ENCODE measurements at places on chromosomes 1 and 21.

GRCh38 chr1:221477252-221477651, 264.6 kb downstream of the DUSP10 start:
- no peak for DNase-seq

DNA sequence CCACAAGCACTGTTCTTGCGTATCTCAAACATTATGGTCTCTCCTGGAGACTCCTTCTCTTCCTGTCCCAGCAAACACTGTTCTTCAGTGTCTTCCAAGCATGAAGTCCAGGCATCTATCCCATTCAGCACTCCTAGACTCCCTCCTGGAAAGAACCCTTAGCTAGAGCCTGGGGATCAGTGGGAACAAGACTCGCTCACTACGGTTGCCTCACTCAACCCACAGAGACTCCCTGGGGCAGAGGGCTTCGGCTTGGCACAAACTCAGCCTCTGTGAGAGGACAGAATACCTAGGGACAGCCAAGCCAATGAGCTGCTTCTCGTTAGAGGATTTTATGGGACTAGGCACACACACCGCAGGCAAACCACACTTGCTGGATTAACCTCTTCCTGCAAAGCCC, 86.5 kb upstream of the IPO9 start:
- no peak for DNase-seq

DNA sequence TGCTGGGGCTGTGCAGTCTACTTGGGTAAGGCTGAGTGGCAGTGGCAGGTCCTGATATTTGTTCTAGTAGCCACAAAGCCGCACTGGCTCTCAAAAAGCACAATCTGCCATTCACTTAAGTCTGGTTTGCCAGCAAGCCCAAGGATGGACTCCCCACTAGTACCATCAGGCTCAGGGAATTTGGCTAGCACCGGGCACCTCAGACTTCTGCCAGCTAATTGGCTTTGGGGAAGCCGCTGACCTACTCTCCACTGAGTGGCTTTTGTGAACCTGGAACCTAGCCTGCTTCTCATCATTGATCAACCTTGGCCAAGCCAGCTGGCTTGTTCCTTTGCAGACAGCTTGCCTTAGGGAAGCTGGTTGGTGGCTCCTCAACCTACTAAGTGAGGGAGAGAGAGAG, 83.1 kb downstream of the ESRRG start:
- no peak for DNase-seq

DNA sequence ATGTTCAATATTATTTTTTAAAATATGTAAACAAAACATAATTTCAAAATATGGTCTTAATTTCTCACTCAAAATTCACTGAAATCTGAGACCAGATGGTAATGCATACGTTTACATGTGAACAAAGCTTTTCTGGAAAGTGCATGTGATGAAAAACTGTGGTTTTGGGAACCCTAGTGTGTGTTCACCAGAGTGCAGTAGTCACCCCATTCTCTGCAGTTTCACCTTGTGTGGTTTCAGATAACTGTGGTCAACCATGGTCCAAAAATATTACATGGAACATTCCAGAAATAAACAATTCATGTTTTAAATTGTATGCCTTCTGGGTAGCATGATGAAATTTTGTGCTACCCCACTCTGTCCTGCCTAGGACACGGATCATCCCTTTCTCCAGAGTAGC, 2021.9 kb downstream of the MRPL39 start:
- no peak for DNase-seq

GRCh38 chr1:46477153-46477929, 12.3 kb upstream of the DMBX1 start:
- peak; percentile 90 for DNase-seq

DNA sequence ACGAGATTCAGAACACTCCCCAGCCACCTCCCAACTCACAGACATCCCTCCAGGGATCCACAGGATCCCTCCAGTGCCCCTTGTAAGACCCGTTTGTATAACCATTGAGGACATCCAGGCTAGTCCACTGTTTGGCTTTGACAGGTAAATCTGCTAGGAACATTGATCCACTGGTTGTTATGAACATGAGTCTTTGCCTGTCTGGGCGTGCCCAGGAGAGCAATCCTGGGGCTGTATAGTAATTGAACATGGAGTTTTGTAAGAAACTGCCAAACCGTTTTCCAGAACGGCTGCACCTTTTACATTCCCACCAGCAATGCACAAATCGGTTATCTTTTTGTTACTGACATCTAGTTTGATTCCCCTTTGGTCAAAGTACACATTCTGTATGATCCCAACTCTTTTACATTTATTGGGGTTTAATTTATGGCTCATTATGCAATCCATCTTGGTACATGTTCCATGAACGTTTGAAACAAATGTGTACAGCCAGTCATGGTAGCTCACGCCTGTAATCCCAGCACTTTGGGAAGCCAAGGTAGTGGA, 88.7 kb downstream of the WDR4 start:
- DNase-seq, result peak; percentile 3

- no peak for DNase-seq
Measured at GRCh38 chr1:179302070-179302469, 8.5 kb downstream of the SOAT1 start.

DNA sequence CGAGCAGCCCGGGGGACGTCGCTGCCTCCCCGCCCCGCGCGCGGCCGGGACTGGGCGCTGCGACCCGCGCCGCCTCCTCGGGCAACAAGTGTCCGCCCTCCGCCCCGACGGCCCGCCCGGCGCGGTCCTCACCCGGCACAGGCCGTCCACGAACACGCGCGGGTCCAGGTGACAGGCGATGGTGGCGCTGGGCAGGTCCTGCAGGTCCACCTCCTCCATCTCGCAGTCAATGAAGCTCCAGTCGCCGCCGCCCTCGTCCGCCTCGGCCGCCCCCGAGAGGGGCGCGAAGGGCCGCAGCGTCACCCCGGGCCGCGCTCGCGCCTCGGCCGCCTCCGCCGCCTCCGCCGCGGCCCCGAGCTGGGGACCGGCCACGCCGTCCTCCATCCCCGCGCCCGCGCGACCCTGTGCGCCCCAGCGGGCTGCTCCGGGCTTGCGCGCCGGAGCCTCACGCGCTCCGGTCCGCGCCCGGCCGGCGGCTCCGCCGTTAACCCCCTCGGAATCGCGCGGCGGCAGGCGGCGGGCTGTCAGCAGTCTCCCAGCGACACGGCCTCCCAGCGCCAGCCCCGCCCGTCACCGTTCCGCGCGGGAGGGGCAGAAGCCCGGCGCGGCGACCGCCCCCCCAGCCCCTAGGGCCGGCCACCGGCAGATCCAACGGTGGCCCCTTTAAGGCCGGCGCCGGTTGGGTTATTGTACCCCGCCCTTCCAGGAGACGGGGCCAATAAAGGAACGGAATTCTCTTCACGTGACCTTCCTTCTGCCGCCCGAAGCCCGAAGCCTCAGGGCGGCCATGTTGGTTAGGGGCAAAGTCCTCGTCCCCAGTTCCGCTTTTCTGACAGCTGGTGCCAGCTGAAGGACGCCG, at the start of gene RCAN1:
Gene RCAN1 (minus strand): TSS at position 486 of the 859 bp plus-strand sequence. CDS start 102 bp downstream, at position 384.
- peak; percentile 93 for DNase-seq

DNA sequence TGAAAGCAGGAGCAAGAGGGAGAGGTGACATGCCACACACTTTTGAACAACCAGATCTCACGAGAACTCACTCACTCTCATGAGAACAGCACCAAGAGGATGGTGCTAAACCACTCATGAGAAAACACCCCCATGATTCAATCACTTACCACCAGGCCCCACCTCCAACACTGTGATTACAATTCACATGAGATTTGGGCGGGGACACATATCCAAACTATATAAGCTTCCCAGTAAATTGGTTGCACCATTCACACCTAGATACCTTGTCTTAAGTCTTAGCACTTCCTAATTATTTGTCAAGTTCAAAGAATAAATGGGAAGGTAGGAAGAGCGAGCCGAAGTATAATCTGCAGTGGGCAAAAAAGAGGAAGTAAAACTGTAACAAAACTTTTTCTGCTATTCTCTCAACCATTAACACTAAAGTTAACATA, 34.3 kb downstream of the AMY1C start:
- no peak for DNase-seq

- DNase-seq, result no peak
Measured at GRCh38 chr1:9807541-9807940, 16.2 kb downstream of the CLSTN1 start.
